NCI-H1417 treated with DMSO at 0.1 percent for 48 hours (cell line): ENCODE measurements at places on chromosomes 16 and 17.
A peak's percentile ranks its signal among the peaks of the same experiment; 100 is the strongest.

- DNase-seq = no peak
Observed at GRCh38 chr17:78715000-78715771, 66.9 kb downstream of the CYTH1 start.

- no peak for DNase-seq
Observed at GRCh38 chr16:86669937-86670749, 91.8 kb downstream of the FOXL1 start.

- no peak for DNase-seq
Observed at GRCh38 chr17:7215652-7216180, 3.9 kb downstream of the DLG4 start.

GRCh38 chr17:48231995-48232959, 124.7 kb downstream of the SNX11 start:
- DNase-seq = peak; percentile 37

DNA sequence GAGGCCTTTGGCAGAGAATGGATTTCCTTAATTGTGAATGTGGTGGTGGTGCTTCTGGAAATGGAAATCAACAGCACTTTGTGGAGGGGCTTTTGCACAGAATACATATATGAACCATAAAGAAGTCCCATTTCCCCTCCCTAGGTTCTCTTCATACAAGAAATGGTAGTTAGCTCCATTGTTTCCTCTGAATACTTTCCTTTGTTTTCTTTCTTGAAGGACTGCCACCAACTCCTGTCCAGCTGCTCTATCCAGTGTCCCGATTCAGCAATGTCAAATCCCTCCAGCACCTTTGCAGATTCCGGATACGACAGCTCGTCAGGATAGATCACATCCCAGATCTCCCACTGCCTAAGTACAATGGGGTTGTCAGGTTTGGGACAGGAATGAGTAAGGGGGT, 33.2 kb upstream of the ARHGAP23 start:
- no peak for DNase-seq

DNA sequence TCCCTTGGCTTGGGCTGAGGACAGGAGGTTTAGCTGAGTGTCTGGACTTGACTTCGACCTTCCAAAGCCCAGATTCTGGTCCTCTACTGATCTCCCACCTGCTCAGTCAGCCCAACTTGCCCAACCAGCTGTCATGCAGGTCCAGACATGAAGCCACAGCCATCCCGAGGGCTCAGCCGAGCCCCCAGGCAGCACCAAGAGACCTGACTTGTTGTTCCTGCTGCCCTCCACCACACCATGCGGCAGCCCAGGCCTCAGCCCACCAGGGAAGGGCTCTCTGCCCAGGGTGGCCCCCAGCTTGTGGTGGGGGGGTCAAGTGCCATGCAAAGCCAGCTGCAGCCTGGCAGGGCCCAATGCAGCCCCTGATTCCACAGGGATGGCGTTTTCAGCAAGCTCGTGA, 17.2 kb upstream of the CACNG4 start:
- DNase-seq = no peak

GRCh38 chr16:66512272-66513110, 37.4 kb downstream of the TK2 start:
- DNase-seq = no peak

- DNase-seq = peak; percentile 85
Observed at GRCh38 chr16:87945351-87946042, 5.7 kb upstream of the BANP start.
